Activated T-helper 1 cell treated with anti-CD3 and anti-CD28 coated beads, Interleukin-2, amount 50 U/mL, for 16 hours (primary cell): ENCODE measurements at places on chromosomes 1 and 21.

DNA sequence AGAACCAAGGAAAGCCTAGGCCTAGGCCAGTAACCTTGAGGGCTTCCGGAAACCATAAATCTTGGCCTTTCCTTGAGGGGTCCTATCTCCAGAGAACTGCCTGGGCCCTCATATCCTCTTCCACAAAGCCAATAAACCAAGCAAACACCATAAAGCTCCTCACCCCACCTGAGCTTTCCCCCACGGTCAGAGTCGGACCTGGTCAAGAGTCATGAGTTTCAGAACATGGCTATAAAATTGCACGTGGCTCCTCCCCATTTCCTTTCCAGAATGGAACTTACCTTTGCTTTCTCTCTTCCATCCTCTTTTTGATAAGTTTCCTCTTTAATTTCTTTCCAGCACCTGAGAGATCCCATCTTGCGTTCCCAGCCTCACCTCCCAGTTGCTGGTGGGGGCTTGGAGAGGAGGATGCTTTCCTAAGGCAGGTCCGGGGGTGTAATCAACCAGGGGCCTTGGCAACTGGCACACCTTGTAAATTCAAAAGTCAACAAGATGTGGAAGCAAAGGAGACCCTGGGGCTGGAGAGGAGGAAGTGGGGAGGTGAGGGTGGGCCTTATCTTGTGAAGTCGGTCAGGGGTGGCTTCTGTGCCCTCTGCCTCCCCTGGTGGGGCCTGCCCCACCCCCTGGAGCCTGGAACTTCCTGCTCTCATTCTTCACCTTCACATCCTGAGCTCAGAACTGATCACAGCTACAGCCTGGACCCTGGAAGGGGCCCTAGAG is 259.9 kb downstream of the FOXD2 start:
- no peak for DNase-seq

DNA sequence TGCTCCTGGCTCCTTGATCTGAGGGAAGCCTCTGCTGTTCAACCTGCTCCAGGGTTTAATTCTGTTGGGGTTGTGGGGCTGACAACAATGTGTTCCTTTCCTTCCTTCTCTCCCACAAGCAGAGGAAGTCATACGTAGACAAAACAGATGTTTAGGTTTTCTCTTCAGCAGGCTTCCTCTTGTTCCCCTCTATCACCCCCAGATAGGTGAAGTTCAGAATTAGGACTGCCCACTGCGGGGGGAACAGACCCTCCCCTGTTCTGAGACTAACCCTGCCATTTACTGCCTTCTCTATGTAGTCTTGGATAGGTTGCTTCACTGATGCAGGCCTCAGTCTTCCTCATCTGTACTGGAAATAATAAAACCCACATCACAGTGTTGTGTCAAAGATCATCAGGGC is 30.0 kb upstream of the NRDC start:
- DNase-seq = no peak

DNA sequence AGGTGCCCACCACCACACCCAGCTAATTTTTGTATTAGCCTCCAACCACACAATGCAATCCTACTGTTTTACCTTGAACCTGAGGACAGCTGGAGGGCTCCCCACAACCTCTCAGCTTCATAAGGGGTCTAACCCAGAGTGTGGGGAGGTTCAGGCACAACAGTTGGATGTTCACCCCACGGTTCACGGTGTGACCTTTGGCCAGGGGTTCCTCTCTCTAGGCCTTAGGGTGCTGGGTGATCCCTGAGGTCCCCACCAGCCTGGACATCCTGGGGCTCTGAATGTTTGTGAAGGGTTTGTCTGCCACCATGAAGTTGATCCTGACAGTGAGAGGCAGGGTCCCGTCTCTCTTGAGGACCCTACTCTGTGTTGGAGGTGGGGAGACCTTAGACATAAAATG is 3.9 kb downstream of the ACOT11 start:
- no peak for DNase-seq

DNA sequence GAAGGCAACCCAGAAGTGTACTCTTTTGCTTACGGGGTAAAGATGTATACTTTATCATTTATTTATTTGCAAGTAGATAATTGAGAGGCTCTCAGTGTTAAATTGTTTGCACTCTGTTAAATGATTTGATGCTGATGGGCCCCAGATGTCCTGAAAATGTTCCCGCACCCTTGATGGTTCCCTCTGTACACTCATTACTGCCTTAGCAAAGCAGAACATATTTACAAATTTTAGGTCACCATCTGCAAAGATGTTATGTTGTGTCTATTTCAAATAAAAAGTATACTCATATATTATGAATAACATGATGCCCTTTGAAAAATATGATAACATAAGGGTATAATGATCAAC is 240.5 kb upstream of the SNX7 start:
- DNase-seq = no peak

DNA sequence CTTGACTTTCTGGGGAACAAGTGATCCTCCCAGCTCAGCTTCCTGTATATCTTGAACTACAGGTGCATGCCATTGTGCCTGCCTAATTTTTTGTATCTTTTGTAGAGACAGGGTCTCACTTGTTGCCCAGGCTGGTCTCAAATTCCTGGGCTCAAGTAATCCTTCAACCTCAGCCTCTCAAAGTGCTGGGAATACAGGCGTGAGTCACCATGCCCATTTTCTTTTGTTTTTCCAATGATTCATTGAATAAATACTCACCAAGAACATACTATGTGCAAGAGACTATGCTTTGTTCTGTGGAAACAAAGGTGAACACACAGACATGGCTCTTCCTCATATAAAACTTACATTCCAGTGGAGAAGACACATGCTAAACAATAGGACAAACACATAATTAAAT is 407.8 kb upstream of the DAB1 start:
- no peak for DNase-seq
